ENCODE measurements at places on chromosomes 5 and 9.

DNA sequence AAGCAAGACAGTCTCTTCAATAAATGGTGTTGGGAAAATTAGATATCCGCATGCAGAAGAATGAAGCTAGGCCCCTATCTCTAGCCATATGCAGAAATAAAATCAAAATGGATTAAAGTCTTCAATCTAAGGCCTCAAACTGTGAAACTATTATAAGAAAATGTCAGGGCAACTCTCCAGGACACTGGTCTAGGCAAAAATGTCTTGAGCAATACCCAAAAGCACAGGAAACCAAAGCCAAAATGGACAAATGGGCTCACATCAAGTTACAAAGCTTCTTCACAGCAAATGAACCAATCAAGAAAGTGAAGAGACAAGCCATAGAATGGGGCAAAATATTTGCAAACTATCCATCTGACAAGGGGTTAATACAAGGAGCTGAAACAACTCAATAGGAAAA is 338.8 kb downstream of the NNT start:
- no peak for DNase-seq

- DNase-seq: no peak
These were observed 8.4 kb upstream of the GOLPH3 start for GRCh38 chr5:32182463-32183063.

- no peak for DNase-seq
These were observed 33.5 kb upstream of the SNAPC3 start for GRCh38 chr9:15389173-15389572.

DNA sequence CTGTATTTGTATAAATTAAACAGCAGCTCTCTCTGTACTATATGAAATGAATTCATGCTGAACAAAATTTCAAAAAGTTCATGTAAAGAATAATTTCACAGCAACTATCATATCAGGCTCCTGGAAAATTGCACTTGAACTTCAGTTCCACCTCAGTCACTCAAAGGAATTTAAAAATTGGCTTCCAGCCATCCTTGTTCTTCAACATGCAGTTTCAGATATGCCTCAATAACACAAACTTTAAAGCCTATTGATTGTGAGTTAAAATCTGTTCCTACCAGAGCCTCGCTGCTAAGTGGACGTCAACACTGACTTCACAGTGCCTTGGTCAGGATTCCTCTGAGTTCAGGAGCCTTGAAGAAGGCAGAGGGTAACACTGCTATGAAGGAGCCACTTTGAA is 418.7 kb upstream of the WWC1 start:
- DNase-seq: no peak

GRCh38 chr5:127567026-127567768 is 49.8 kb downstream of the PRRC1 start:
- DNase-seq: no peak

DNA sequence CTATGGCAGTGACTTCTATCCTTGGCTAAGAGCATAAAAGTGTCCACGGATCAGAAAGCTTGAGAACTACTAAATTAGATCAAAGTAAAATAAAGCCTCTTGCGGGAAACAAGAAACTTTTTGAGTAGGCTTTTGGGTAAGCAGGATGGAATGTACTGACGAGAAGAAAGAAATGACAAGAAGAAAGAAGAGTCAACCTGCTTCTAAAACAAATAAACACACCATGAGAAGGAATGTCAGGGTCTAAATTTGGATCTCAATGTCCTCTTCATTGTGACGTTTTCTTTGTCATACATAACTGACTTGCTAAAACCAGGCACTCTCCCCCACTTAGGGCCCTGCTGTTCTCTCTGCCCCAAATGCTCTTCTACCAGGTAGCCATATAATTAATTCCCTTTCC is 290.1 kb upstream of the PTGER4 start:
- DNase-seq: no peak

GRCh38 chr5:68652534-68652965 is 437.0 kb downstream of the PIK3R1 start:
- no peak for DNase-seq

GRCh38 chr5:81994679-81995078 is 22.9 kb downstream of the ATG10 start:
- no peak for DNase-seq

- no peak for DNase-seq
These were observed 88.5 kb downstream of the ZNF618 start for GRCh38 chr9:113964495-113965170.

- no peak for DNase-seq
These were observed 105.2 kb downstream of the PBX3 start for GRCh38 chr9:125852386-125852785.

GRCh38 chr5:77871946-77872345 is 95.8 kb upstream of the TBCA start:
- no peak for DNase-seq

DNA sequence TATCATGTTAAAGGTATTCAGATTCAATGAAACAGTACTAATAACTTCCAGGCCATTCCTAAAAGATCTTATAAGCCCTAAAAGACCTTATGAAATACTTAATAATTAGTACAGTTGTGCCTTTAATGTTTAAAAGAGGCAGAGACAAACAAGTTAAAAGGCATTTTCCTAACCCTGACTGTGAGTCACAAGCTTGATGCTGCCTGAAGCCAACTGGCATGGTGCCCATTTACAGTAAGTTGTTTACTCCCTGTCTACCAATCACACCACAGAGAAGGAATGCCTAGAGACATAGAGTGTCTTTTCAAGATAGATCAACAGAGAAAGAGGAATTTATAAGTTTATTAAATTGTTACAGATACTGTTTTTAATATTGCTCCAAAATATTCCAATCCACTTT is 47.8 kb downstream of the NR3C1 start:
- peak; percentile 79 for DNase-seq

- no peak for DNase-seq
These were observed 56.0 kb upstream of the FOXI1 start for GRCh38 chr5:170049713-170050112.

DNA sequence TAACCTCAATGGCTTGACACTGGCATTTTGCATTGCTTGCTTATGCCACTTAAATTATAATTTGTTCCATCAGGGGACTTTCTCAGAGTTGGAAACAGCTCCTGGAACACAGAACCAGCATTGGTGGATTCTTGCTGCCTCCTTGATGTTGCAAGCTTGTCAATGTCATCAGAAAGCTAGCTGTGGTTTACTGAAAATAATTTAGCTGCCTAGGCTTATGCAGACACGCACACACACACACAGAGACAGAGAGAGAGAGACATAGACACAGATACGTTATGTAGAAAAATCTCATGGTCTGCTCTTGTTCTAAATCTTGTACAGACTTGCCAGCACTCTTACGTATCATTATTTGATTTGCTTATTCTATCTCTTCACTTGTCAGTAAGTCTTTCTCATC is 78.0 kb downstream of the HMHB1 start:
- DNase-seq: no peak

- no peak for DNase-seq
These were observed 279.9 kb upstream of the CD180 start for GRCh38 chr5:67476531-67476930.

GRCh38 chr5:1101961-1102713 is 9.7 kb downstream of the SLC12A7 start:
- DNase-seq: no peak

DNA sequence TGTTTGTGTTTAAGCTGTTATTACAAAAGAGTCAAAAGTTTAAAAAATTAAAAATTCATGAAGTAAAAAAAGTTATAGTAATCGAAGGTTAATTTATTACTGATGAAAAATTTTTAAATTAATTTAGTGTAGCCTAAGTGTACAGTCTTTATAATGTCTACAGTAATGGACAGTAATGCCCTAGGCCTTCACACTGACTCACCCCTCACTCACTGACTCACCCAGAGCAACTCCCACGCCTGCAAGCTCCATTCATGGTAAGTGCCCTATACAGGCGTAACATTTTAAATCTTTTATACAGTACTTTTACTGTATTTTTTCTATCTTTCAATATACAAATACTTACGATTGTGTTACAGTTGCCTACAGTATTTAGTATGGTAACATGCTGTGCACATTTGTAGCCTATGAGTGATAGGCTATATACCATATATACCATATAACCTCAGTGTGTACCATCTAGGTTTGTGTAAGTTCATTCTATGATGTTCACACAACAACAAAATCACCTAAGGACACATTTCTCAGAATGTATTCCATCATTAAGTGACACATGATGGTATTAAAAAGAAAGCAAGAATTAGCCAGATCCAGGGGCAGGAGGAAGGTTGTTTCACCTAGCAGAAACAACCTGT is 40.1 kb downstream of the DCAF10 start:
- no peak for DNase-seq

DNA sequence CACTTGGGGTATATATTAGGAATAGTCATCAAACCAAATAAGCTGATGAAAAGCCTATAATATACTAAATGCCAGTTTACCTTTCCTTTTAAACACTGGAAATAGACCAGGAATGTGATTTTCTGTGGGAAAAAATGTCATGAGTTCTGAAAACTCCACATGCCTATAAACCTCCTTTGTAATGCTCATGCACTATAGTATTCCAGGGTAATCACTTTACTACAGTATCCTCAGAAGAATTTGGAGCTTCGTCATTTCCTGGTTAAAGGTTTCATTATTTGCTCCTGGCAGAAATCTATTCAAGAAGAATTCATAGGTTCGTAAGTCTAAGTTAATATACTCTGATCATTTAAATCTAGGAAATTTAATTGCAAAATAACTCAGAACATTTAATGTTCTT is 1076.7 kb upstream of the DMAC1 start:
- no peak for DNase-seq

DNA sequence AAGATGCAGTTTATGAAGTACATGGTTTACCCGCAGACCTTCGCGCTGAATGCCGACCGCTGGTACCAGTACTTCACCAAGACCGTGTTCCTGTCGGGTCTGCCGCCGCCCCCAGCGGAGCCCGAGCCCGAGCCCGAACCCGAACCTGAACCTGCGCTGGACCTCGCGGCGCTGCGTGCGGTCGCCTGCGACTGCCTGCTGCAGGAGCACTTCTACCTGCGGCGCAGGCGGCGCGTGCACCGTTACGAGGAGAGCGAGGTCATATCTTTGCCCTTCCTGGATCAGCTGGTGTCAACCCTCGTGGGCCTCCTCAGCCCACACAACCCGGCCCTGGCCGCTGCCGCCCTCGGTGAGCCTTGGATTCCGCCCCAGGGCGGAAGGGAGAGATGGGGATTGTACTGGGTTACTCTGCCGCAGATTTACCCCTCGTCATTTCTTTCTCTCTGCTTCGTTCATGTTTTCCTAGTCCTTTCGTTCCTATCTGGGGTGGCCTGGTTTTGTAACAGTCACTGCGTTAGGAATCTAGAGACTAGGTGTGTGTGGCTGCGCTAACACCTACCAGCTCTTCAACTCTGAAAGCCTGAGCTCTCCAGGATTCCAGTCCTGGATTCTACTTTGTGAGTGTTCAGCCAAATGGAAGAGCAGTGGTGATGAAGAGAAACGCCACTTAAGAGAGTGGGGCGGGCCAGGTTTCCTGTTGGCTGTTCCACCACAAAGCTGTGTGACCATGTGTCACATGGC is 638 bp downstream of the MRPS30 start:
- DNase-seq: peak; percentile 44

DNA sequence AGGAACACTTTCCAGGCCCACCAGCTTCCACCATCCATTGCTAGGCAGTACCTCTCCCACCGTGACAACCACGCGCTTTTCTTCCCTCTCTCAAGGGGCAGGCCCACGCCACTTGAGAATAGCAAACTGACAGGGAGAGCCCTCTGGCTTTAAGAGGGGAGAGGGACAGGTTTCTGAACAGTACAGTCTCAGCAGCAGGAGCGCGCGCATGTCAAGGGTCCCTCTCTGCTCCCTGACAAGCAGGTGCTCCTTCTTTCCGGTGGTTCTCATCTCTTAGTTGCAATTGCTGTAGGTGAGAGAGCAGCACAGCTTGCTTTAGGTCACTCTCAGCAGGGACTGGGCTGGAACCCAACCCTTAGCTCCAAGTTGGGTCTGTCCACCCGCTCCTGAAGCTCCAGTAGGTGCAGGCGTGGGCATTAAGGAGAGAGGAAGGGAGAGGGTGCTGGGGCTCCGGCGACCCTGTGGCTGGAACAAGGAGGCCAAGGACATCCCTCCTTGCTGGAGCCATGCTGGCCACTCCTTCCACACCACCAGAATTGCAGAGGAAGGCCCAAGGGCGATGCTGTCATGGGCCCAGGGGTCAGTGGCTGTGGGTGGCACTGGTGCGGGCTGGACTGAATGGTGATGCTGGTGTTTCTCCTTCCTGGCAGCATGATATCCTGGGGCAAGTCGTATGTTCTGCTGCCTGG is 9.0 kb upstream of the PHF2 start:
- DNase-seq: no peak

DNA sequence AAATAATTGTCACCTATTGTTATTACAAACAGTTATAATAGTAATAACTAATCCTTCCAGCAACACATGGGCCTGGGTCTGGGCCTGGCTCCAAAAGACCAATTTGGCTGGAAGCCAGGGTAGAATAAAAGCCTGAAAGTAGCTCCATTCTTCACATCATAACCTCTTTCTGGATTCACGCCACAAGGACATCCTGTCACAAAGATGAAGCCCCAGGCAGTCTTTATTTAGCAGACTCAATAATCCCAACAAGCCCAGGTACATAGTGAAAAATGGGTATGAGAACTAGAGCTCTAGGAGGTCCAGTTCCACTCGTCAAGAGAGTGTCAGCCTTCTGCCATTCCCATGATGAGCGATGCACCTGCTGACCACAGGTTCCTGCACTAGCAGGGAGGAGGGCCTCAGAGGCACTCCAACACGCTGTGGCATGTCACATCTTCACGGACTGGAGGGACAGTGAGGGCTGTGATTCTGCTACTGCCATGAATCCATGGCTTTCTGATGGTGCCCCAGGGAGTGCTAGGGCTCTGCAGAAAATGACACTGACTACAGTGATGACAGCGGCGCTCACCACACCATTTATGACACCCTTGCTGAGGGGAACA is 124.9 kb downstream of the SPOCK1 start:
- DNase-seq: no peak

DNA sequence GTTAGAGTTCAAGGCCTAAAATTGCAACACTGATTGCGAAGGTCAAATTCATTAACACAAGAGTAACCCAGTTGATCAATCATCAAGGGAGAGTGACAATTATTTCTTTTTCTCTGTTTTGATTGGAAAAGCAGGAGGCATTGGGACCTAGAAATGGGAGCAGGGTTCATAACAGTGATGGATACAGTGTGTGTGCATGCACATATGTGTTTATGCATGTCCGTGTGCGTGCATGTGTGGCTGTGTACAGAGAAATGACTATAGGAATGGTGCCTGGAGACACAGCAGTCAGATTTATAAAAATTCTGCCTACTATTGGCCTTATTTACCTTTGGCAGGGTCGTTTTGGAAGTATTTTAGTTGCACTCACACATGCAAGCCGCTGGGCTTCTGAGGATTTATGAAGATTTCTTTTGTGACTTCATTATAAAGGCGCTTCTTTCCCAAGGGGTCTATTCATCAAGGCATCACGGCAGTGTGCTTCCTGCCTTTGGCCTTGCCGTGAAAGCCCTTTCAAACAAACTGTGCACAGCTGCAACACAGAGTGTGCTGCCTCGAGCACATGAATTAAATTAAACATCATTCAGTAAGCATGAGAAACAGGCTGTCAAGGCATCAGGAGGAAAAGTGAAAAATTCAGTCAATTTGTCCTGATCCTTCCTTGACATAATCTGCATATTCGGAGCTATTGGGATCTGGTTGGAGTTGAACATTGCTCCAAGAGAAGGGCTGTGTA is 122.8 kb upstream of the PUM3 start:
- DNase-seq: no peak

- no peak for DNase-seq
These were observed 48.8 kb upstream of the COL5A1 start for GRCh38 chr9:134592819-134593200.

GRCh38 chr9:125744616-125745015 is 2.6 kb upstream of the PBX3 start:
- DNase-seq: no peak

Data from CD4-positive, alpha-beta T cell treated with Interleukin-10 for 1 hour (primary cell).